Fibroblast of skin of right quadriceps (primary cell): ENCODE measurements at places on chromosomes 1 and 21.

- no peak for DNase-seq
These were observed 297.0 kb downstream of the DISC1 start for GRCh38 chr1:231923491-231924041.

DNA sequence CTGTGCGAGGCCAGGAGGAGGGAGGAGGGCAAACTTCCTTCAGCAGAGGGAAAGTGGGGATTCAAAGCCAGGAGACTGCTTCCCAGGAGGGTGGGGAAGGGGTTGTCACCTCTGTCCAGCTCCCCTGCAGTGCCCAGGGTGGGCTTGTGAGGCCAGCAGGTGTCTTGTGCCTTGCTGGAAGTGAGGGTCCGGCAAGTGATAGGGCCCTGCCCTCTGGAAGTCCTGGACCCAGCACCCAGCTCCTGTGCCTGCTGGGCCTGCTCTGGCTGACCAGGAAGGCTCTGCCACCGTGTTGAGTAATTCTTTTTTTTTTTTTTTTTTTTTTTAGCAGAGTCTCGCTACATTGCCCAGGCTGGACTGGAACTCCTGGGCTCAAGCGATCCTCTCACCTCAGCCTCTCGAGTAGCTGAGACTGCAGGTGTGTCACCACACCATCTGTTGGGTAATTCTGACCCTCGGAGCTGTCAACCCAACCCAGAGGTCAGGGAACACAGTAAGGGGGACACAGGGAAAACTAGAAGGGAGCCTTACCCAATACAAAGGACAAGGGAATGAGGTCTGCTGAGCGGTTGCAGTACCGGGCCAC lies 1.0 kb downstream of the BEST4 start:
- DNase-seq, result no peak

DNA sequence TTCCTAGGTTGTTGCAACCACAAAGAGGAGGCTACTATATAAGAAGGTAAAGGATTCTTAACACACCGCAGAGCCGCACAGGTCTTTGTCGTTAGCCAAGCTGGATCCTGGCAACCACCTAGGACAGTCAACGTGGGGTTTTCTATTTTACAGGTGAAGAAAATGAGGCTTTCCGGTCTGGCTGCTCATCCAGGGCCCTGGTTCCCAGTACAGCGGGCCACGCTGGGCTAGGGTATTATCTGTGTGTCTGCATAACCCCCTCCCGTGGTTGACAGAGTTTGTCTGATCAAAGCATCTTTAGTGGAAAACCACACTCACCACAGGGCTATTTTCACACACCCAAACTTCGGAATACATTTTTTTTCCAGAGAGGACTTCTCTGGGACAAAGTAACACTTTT lies 39.0 kb upstream of the PDE9A start:
- no peak for DNase-seq

DNA sequence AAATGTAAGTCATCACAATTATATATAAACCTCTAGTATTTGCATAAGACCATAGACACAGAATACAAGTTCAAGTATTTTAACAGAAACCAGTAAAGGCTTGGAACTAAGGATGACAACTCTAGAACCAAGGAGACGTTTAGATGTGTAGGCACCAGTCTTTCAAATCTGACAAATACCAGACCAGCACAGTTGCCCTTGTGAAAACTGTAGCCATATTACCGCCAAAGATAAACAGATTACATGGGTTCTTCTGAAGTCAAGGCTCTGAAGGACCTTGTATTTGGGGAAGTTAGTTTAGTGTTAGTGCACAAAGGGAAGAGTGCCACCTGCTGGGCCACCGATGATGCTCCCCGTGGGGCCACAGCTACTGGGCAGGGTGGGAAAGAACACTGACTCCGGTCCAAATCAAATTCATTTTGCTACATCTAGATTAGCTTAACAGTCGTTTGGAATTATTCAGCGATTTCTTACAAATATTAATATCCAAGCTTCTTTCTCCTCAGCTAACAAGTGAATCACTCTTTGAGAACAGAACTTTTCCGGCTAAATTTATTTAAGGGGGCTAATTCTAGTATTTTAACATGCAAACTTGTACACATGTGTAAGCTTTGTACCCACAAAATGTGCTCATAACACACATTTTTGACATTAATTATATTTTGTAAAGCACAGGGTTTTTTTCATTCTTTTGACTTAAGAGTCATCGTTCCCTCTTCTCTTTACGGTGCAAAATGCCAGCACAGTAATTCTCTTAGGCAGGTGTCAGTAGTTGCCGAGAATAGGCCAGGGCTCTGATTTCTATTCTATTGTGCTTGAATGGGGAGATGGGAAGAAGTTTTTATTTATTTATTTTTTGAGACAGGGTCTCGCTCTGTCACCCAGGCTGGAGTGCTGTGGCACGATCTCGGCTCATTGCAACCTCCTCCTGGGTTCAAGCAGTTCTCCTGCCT lies 8.0 kb upstream of the NIBAN1 start:
- DNase-seq, result peak; percentile 67

DNA sequence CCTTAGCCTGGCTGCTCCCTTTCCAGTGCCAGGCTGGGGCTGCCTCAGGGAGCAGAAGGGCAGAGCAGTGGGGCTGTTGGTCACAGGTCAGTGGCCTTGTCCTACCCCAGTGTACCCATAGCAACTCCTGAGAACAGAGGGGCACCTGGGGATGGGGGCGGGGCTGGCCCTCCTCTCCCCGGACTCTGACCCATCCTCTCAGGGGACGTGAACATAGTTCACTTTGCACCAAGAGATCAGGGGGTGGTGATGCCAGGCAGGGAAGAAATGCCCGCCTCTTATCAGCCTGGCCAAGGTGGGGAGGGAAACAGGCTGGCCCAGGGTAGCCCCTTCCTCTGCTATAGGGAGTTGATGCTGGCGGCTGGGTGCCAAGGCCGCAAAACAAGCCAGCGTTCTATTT lies 4.9 kb downstream of the ETNK2 start:
- no peak for DNase-seq

DNA sequence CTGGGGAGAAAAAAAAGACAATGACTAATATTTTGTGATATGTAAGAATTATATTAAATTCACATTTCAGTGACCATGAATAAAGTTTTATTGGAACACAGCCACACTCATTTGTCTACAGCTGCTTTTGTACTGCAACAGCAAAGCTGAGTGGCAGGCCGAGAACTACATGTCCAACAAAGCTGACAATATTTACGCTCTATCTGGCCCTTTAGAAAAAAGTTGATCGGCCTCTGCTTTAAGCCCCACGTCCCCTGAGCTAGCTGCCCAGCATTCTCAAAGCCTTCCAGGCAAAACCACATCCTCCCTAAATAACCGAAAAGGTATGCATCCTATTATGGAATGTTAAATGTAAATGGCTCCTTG lies 8.6 kb downstream of the SLC2A1 start:
- peak; percentile 82 for DNase-seq

- DNase-seq, result no peak
These were observed 54.3 kb downstream of the NBPF6 start for GRCh38 chr1:108504447-108504846.

DNA sequence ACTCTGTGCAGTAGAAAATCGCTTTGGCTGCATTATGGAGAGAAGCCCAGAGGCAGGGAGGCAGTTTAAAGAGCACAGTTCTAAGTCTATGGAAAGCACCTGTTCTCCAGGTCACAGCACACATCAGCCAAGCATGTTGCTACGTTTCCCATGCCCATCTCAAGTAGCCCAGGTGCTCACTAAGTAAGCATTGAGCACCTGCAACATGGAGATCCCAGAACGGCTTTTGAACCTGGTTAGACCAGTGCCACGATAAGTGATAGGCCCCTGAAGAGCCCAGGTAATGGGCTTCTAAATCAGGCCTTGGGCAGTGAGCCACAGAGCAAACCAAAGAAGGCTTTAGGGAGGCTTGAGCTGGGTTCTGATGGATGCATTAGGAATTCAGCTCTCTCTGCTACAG lies 186.2 kb downstream of the C1orf94 start:
- DNase-seq, result no peak
